Esophagus squamous epithelium (tissue), 5 donors: ENCODE measurements at places on chromosomes 16 and 17. TPM values are rescaled to one million over a fixed set of nuclear protein-coding genes. Genes with fewer than 3 reads are reported as not detected.
A peak's percentile ranks its signal among the peaks of the same experiment; 100 is the strongest.

The CRYM gene
- total RNA-seq = 3.1 TPM

DNA sequence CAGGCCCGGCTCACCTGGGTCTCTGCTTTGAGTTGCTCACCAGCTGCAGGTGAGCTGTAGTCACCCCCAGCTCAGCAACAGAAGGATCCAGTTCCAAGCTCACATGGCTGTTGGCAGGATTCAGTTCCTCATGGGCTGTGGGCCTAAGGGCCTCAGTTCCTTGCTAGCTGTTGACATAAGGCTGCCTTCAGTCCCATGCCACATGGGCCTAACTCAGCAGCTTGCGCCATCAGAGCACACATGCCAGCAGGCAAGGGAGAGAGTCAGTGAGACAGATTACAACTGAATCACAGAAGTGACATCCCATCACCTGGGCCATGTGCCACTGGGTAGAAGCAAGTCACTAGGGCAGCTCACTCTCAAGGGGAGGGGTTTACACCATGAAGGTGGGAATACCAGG is 24.7 kb downstream of the PSMD7 start:
- no peaks in the 10 kb centered on the region for H3K27me3 ChIP-seq
- DNase-seq = no peak
- H3K4me3 ChIP-seq = no peak overlapping the region
- H3K4me1 ChIP-seq = no peaks in the 10 kb centered on the region

DNA sequence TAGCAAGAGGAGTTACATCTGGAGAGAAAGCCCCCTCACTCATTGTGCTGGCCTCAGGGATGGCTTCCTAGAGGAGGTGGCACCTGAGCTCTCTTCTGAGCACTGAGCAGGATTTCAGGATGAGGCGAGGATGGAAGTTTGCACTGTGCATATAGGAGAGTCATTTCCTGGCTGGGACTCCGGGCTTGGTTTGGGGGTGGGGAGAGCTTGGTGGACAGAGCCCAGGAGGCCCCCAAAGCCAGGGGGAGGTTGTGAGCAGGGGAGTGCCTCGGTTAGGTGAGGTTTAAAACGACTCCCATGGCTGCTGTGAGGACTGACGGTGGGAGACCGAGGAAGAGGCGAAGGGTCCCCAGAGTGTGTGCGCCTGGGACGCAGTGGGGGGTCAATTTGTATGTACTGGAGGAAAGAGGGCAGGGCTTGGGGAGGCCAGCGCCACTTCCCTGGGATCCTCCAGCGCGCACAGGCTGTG is 1.2 kb downstream of the CAMKK1 start:
- no peak for DNase-seq
- no peaks in the 10 kb centered on the region for H3K27me3 ChIP-seq
- peak overlapping the region; percentile 58 for H3K4me3 ChIP-seq
- peak overlapping the region; percentile 88 for H3K27ac ChIP-seq
- peaks cover 91% of the 10 kb centered on the region for H3K4me1 ChIP-seq
- no peaks in the 10 kb centered on the region for H3K36me3 ChIP-seq

DNA sequence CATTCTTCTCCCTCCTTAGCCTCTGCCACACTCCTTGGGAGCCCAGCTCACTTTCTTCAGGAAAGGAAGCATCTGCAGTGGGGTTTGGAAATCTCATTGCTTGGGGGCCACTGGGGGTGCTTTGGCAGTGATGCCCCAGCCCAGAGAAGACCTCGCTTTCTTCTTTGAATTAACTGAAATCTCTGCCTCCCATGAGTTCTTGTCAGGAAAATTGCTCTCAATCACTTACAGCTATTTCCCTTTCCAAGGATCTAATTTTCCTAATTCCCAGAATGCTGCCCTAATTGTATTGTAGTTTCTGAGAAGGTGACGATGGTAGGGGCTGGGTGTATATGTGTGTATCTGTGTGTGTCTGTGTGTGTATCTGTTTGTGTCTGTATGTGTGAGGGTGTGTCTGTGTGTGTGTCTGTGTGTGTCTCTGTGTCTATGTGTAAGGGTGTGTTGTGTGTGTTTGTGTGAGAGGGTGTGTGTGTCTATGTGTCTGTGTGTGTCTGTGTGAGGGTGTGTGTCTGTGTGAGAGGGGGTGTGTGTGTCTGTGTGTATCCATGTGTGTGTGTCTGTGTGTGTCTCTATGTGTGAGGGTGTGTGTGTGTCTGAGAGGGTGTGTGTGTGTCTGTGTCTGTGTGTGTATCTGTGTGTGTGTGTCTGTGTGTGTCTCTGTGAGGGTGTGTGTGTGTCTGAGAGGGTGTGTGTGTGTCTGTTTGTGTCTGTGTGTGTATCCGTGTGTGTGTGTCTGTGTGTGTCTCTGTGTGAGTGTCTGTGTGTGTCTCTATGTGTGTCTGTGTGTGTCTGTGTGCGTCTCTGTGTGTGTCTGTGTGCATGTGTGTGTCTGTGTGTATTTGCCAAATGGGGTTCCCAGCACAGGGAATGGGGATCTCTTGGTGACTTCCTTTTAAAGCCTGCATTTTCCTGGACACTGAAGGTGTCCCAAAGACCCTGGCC is 83.5 kb upstream of the DNAJA2 start:
- no peaks in the 10 kb centered on the region for H3K27me3 ChIP-seq
- no peak overlapping the region for H3K4me3 ChIP-seq
- H3K36me3 ChIP-seq = no peaks in the 10 kb centered on the region
- no peak overlapping the region for H3K27ac ChIP-seq

The MLLT6 gene
- 37.3 TPM for total RNA-seq

DNA sequence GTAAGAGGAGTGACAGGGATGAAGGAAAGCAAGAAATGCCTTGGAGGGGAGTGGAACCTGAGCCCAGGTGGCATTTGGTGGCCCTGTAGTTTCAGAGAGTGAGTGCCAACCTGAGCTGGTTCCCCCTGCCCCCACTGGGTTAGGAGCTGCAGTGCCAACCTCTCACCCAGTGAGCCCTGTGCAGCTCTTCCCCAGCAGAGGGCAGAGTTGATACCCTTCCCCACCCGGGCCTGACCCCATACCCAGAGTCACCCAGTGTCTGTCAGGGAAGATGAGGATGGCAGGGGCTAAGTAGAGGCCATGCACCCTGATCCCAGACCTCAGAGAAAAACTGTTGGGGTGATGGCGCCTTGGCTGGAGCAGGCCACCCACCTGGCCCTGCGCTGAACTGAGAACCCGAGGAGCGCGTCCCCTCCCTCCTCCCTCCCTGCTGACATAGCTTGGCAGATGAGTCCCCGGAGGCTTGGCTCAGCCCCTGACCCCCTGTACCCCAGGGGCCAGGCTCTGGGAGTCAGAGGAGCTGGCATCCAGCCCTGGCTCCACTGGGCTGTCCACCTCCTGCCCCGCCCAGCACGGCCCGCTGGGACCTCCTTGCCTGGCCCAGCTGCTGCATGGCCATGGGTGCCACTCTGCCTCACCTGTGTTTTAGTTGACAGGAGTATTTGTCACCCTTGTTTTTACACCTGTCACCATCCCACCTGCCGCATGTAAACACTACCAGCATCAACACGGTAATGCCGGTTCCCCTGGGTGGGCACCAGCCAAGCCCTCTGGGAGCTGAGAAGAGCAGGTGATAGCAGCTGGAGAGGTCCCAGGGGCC is 113.9 kb downstream of the AMFR start:
- no peak overlapping the region for H3K27ac ChIP-seq
- no peak overlapping the region for H3K4me3 ChIP-seq
- no peaks in the 10 kb centered on the region for H3K36me3 ChIP-seq
- DNase-seq = no peak
- H3K27me3 ChIP-seq = peaks cover 8% of the 10 kb centered on the region

DNA sequence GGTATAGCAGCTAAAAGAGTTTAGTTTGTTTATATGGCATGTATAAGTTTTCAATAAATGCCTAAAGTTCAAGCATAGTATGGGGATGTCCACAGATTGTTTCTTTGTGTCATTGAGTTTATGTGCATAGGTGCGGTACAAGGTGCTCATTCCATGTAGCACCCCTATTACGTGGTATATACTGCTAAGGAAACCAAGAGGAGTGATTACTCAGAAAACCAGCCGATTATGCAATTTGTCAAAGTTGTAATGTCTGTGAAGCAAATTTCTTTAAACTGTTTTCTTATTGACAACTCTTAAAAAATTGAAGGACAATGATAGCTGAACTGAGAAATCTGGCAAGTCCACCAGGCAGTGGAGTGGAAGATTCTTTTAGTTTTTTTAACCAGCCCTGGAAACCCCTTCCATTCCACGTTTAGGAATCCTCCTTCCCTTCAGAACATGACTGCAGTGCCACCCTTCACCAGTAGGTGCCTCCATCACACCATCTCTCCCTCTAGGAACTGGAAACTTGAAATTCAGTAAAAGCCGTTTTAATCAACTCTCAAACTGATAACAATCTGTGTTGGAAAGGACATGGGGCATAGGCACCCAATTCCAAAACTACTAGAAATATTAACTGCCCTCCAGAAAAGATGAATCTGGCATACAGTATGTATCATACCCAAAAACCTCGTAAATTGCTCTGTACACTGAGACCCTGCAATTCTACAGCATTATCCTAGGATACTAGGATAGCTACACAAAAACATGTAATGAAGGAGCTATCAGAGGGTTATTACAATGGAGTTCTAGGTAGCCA is 43.5 kb downstream of the REXO5 start:
- H3K27me3 ChIP-seq = no peaks in the 10 kb centered on the region
- H3K27ac ChIP-seq = no peak overlapping the region
- peaks cover 15% of the 10 kb centered on the region for H3K4me1 ChIP-seq
- H3K36me3 ChIP-seq = no peaks in the 10 kb centered on the region
- no peak for DNase-seq

DNA sequence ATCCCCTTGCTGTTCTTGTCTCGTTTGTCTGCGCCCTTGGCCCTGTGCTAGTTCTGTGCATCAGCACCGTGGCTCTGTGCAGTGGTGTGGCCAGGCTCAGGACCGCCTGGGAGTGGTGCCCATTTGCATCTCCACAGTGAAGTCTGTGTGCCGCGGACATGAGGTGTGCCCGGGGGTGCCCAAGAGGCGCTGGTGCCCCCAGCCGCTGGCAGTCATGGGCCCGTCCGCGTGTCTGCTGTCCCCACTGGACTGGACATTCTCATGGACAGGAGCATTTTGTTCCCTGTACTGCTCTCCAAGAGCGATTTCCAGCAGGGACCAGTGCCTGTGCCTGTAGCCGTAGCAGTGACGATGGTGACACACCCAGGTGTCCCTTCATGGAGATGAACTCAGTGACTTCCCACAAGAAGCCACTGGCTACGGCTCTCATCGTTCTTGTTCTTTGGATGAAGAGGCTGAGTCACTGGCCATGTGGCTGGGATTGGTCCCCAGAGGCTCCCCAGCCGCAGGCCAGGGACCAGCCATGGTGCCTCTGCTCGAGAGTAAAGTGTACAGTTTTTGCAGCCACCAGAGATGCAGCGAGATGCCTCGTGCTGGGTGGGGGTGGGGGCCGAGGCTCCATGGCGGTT is 13.0 kb upstream of the MC1R start:
- peak overlapping the region; percentile 41 for H3K27ac ChIP-seq
- H3K4me1 ChIP-seq = peaks cover 3% of the 10 kb centered on the region
- H3K36me3 ChIP-seq = peaks cover 42% of the 10 kb centered on the region
- H3K4me3 ChIP-seq = no peak overlapping the region
- no peak for DNase-seq

DNA sequence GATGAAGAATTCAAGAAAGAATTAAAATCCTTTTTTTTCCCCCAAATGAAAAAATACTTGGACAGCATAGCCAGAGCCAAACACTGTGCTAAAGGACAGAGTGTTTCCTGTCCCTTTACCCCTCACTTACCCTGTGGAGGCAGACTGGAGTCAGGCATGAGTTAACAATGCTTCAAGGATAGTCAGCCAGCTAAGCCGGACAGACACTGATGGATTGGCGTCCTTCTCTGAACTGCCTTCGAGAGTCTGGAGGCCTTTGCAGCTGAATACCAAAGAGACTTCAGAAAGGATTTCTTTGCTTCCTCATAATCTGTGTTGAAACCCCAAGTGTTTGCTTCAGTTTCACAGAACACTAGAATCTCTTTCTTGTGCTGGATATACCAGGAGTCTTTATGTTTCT is 4.6 kb downstream of the METTL9 start:
- H3K4me3 ChIP-seq = no peak overlapping the region
- no peak for DNase-seq
- H3K27me3 ChIP-seq = no peaks in the 10 kb centered on the region
- no peaks in the 10 kb centered on the region for H3K36me3 ChIP-seq
- H3K4me1 ChIP-seq = peaks cover 83% of the 10 kb centered on the region

- H3K27me3 ChIP-seq = no peaks in the 10 kb centered on the region
- H3K36me3 ChIP-seq = no peaks in the 10 kb centered on the region
- no peak overlapping the region for H3K4me3 ChIP-seq
- H3K4me1 ChIP-seq = peaks cover 9% of the 10 kb centered on the region
- no peak for DNase-seq
Observed at GRCh38 chr17:73614256-73614655, 30.0 kb downstream of the SDK2 start.

DNA sequence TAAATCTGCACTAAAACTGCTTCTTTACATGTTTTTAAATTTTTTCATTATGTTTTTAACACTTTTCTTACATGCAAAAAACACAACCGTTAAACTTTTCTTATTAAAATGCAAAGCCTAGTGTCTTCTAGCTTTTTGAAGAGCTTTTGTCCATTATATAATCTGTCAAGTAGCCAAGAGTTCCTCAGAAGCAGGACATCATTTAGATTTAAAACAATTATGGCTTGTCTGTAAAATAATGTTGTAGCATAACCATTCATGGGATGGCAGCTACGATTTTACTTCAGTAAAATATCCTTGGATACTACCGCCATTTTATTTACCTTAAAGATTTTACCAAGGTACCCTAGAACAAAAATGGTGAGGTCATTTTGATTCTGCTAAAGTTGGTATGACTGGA is 2.8 kb downstream of the OMG start:
- no peaks in the 10 kb centered on the region for H3K27me3 ChIP-seq
- no peaks in the 10 kb centered on the region for H3K4me1 ChIP-seq
- DNase-seq = no peak

The GRAP gene
- total RNA-seq = 1.1 TPM

The LGALS9B gene
- 2.9 TPM for total RNA-seq

DNA sequence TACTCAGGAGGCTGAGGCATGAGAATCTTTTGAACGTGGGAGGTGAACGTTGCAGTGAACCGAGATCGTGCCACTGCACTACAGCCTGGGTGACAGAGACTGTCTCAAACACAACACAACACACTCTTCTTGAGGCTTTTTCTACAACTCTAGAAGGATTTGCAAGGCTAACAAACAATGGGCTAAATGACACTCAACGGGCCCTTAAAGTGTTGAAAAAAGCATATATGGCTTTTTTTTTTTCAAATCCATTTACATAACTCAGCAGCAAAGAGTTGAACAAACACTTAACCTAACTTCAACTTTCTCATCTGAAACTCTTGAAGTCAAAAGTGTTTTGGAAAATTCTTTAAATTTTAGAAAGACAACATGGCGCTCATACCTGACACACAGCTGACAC is 22.3 kb downstream of the CDR2 start:
- H3K4me3 ChIP-seq = no peak overlapping the region
- H3K4me1 ChIP-seq = peaks cover 10% of the 10 kb centered on the region
- no peak for DNase-seq
- H3K27ac ChIP-seq = no peak overlapping the region
